Vagina (tissue), 2 donors: ENCODE measurements at places on chromosomes 7 and 10.

GRCh38 chr7:11846361-11846955 is 14.5 kb upstream of the THSD7A start:
- DNase-seq = no peak
- no peaks in the 10 kb centered on the region for H3K36me3 ChIP-seq
- no peaks in the 10 kb centered on the region for H3K4me1 ChIP-seq

- H3K4me3 ChIP-seq = peak overlapping the region; percentile 13
- no peaks in the 10 kb centered on the region for H3K36me3 ChIP-seq
- no peak for DNase-seq
- peaks cover 36% of the 10 kb centered on the region for H3K4me1 ChIP-seq
- peak overlapping the region; percentile 41 for H3K27ac ChIP-seq
These were observed 17.7 kb downstream of the CLIP2 start for GRCh38 chr7:74306730-74307469.

- no peaks in the 10 kb centered on the region for H3K36me3 ChIP-seq
- H3K4me3 ChIP-seq = no peak overlapping the region
- H3K27ac ChIP-seq = no peak overlapping the region
- H3K27me3 ChIP-seq = no peaks in the 10 kb centered on the region
- H3K4me1 ChIP-seq = no peaks in the 10 kb centered on the region
- DNase-seq = no peak
These were observed 90.1 kb upstream of the ADCY1 start for GRCh38 chr7:45484094-45484493.

GRCh38 chr10:85648279-85648754 is 718.3 kb downstream of the GRID1 start:
- H3K36me3 ChIP-seq = no peaks in the 10 kb centered on the region
- no peak overlapping the region for H3K4me3 ChIP-seq
- no peaks in the 10 kb centered on the region for H3K27me3 ChIP-seq
- H3K27ac ChIP-seq = peak overlapping the region; percentile 71
- DNase-seq = no peak

- H3K4me1 ChIP-seq = no peaks in the 10 kb centered on the region
- no peaks in the 10 kb centered on the region for H3K36me3 ChIP-seq
- no peak for DNase-seq
- no peaks in the 10 kb centered on the region for H3K27me3 ChIP-seq
- no peak overlapping the region for H3K27ac ChIP-seq
These were observed 82.8 kb upstream of the ADO start for GRCh38 chr10:62721687-62722086.

- H3K36me3 ChIP-seq = no peaks in the 10 kb centered on the region
- no peak overlapping the region for H3K27ac ChIP-seq
- H3K4me1 ChIP-seq = peaks cover 25% of the 10 kb centered on the region
These were observed 15.9 kb upstream of the CHST15 start for GRCh38 chr10:124109261-124109660.

DNA sequence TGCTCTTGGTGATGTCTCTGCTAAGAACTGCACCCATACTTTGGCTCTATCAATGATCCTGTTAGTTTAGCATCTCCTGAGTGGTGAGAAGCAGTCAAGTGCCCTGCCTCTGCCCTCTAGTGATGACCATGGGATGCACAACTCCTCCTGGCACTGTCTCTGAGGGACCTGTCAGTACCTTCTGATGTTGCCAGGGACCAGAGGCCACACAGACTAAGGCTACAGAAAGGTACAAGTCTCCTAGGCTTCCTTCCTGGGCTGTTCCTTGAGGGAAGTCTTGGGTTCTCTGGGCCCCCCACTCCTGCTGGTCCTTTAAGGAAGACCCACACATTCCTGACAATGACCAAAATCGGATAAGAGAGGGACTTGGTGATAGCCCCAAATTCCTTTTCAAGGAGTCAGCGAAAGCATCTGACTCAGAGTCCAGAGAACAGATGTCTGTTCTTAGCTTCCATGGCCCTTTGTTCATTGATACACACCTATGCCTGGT is 15.3 kb downstream of the NKX2-3 start:
- H3K4me3 ChIP-seq = no peak overlapping the region
- no peak overlapping the region for H3K27ac ChIP-seq
- H3K4me1 ChIP-seq = no peaks in the 10 kb centered on the region

DNA sequence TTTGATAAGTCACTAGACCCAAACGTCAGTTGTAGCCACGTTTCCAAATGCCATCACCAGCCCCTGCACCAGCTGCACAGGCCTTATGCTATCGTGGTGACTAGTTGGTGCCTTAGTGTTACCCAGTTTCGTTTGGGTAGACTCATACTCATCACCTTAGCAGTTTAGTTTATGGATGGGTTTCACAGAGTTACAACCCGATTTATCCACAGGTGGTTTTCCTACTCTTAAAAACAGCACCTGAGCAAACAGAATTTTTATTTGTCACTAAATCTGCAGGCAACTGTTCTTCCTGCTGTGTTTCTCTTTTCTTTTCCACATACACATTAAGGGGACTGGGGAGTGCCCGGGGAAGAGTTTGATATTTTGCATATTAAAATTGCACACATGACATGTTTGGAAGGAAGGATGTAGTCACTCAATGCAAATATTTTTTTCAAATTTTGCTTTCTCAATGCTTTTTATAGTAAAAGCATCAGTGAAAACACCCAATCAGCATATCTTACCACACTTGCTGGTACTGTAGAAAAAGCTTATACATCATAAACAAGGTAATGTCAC is 41.6 kb downstream of the PDSS1 start:
- DNase-seq = no peak
- no peaks in the 10 kb centered on the region for H3K36me3 ChIP-seq
- no peak overlapping the region for H3K27ac ChIP-seq

DNA sequence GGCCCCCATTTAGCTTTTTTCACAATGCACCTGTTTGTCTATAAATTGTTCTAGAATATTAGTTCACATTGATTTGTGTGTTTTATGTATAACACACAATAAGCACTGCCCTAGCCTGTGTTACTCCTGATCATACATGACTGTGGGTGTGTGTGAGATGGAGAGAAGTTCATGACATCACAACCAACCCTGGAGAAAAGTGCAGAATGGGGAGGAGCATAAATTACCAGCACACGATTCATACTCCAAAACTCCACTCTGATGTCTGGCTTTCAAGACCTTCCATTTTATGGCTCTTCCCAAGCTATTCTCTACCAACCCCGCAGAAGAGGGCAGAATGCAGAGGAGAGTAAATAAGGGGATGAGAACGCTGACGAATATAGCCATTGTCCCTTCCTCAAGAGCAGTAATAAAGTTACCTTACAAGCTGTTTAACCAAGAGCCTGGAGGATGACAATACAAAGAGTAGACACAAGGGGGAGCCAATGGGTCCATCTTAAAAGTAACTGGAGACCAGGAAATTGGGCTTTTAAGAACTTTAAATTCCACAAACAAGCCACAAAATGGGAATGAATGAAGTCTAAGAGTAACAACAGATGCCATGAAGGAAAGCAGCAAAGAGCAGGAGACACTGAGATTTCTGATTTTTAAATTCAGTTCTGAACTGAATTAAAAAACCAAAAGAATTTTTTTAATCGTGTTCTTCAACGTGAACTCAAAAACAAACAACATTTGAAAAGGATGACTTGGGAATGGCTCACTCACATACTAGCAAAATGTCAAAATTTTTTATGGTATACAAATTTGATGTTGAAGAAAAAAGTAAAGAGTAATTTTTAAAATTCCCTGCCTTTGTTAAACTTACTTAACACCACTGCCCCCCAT is 159.6 kb downstream of the PARD3 start:
- H3K36me3 ChIP-seq = no peaks in the 10 kb centered on the region
- no peak for DNase-seq
- peaks cover 39% of the 10 kb centered on the region for H3K4me1 ChIP-seq
- H3K4me3 ChIP-seq = no peak overlapping the region
- H3K27me3 ChIP-seq = no peaks in the 10 kb centered on the region
- no peak overlapping the region for H3K27ac ChIP-seq
